Activated CD8-positive, alpha-beta T cell treated with anti-CD3 and anti-CD28 coated beads, Interleukin-2, amount 10 ng/mL, durations not matched to agents 7 days and 5 days (primary cell): ENCODE measurements at places on chromosomes 4 and X. TPM values are rescaled to one million over a fixed set of nuclear protein-coding genes. Genes with fewer than 3 reads are reported as not detected.

DNA sequence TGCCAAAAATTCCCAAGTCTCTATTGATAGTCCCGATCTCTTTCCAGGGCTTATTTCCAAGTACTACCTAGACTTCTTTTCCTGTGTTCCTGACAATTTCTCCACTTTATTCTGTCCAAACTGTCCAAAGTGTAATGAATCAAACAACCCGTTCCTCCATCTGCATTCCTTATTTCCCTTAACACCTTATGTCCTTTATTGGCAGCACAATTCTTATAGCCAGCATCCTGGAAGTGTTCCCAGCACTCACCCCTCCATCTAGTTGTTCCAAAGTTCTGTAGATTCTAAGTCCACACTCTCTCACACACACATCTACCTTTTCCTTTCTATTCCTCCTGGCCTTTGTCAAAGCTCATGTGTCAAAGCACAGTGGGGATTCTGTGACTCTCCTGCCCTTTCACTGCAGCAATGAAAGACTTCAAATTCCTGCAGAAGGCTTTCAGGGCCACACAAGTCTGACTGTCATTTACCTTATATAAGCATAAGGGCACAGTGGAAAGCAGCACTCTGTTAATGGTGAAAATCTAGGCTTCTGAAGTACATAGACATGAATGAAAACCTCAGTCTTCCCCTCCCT, 22.1 kb downstream of the LIMCH1 start:
- no peak overlapping the region for H3K27ac ChIP-seq
- no peak for DNase-seq
- H3K4me3 ChIP-seq, result no peak overlapping the region
- no peaks in the 10 kb centered on the region for H3K4me1 ChIP-seq

DNA sequence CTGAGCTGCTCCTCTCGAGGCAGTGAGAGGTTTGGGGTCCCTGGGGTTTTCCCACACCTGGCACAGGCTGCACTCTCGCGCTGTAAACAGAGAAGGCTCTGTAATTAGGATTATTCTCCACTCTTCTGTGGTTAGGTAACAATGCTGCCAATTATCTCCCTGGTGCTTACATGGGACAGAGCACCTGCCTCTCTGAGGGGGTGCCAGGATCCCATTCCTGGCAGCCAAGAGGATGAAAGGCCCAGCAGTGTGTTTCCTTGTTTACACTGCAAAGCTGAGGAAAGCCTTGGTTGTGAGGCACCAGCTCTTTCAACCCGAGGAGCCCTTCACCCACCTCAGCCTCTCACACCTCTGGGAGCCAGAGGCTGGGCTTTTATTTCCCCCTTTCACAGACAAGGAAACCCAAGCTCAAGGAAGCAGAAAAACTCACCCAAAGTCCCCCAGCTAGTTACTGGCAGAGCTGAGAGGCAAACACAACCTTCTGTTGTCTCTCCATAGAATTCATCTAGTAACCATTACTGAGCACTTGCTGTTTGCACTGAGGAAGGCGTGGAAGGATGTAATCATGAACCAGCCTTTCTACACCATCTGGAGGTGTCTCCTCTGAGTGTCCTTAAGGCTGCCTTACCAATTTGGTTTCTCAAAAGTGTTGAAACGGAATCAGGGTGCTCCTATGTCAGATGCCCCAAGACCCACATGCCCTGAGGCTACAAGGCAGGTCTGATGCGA, 39.7 kb upstream of the PROM1 start:
- H3K36me3 ChIP-seq, result no peaks in the 10 kb centered on the region
- H3K27ac ChIP-seq, result no peak overlapping the region
- no peak overlapping the region for H3K4me3 ChIP-seq
- H3K27me3 ChIP-seq, result no peaks in the 10 kb centered on the region
- H3K4me1 ChIP-seq, result peaks cover 17% of the 10 kb centered on the region

DNA sequence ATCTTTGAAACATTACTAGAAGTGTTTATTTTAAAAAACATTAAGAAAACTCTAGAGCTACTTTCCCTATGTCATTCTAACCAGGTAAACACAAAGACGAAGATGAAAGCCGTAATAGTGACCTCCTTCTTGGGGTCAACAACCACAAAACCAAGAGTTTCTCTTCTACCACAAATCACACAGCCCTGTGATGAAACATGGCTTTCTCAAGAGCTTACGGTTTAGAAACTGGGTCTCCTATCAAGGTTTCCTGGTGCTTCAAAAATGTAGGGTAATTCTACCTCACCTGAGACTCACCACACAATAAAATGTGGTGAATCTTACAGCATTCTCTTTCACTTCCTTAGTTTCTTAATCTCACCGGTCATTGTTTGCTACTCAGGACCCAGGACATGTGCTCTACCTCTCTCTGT, 50.9 kb downstream of the CORIN start:
- peaks cover 17% of the 10 kb centered on the region for H3K27me3 ChIP-seq
- peaks cover 3% of the 10 kb centered on the region for H3K4me1 ChIP-seq
- no peak overlapping the region for H3K27ac ChIP-seq
- no peak for DNase-seq
- no peak overlapping the region for H3K4me3 ChIP-seq
- H3K36me3 ChIP-seq, result no peaks in the 10 kb centered on the region

- peaks cover 2% of the 10 kb centered on the region for H3K4me1 ChIP-seq
- H3K4me3 ChIP-seq, result no peak overlapping the region
- no peaks in the 10 kb centered on the region for H3K27me3 ChIP-seq
- no peak for DNase-seq
- no peaks in the 10 kb centered on the region for H3K36me3 ChIP-seq
- H3K27ac ChIP-seq, result no peak overlapping the region
These were observed 10.3 kb upstream of the TRMT2B start for GRCh38 chrX:101062176-101062575.

Gene CFAP47
- total RNA-seq, result not detected

Gene SPIN2A
- total RNA-seq, result 0.63 TPM

DNA sequence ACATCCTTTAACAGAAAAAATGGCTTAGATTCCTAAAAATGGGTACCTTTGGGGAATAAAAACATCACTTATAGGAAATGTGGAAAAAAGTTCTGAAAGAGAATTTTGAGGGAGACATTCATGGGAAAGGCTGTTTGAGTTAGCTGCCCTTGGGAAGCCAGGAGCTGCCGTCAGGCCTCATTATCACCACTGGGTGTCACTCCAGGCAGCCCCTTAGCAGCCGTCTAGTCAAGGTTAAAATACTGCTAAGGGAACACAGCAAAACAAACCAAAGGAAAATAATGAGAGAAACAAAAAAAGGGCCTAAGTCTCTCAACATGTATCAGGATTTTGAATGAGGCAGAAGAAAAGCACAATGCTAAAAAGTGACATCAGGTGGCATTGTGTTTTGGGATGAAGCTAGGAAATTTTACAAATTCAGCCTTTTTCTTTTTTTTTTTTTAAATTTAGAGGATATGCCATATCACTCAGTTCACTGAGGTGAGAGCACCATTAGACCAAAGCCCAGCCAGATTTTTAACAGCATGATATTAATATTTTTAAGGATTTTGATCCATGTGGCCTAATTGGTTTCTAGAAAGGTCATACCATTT, 235.3 kb downstream of the GPAT3 start:
- H3K36me3 ChIP-seq, result no peaks in the 10 kb centered on the region
- H3K4me3 ChIP-seq, result no peak overlapping the region
- H3K27ac ChIP-seq, result no peak overlapping the region
- peaks cover 4% of the 10 kb centered on the region for H3K27me3 ChIP-seq

Gene SLITRK4
- total RNA-seq, result not detected

Gene SYTL5
- not detected for total RNA-seq

- no peaks in the 10 kb centered on the region for H3K27me3 ChIP-seq
- no peaks in the 10 kb centered on the region for H3K4me1 ChIP-seq
- no peaks in the 10 kb centered on the region for H3K36me3 ChIP-seq
- no peak for DNase-seq
These were observed 231.5 kb downstream of the UNC5C start for GRCh38 chr4:95317085-95317793.

GRCh38 chr4:112053825-112054350, 91.4 kb upstream of the FAM241A start:
- no peak for DNase-seq
- H3K4me3 ChIP-seq, result no peak overlapping the region
- H3K4me1 ChIP-seq, result peaks cover 8% of the 10 kb centered on the region
- no peaks in the 10 kb centered on the region for H3K36me3 ChIP-seq
- H3K27ac ChIP-seq, result no peak overlapping the region

- no peak overlapping the region for H3K27ac ChIP-seq
- H3K4me3 ChIP-seq, result no peak overlapping the region
- H3K4me1 ChIP-seq, result no peaks in the 10 kb centered on the region
These were observed 30.9 kb downstream of the RWDD4 start for GRCh38 chr4:183627979-183628588.

- no peak overlapping the region for H3K4me3 ChIP-seq
- peaks cover 7% of the 10 kb centered on the region for H3K36me3 ChIP-seq
These were observed 54.4 kb downstream of the KDM6A start for GRCh38 chrX:44927398-44927797.

GRCh38 chrX:96843566-96843965, 40.1 kb upstream of the RPA4 start:
- no peaks in the 10 kb centered on the region for H3K27me3 ChIP-seq
- no peak for DNase-seq
- no peak overlapping the region for H3K27ac ChIP-seq
- no peaks in the 10 kb centered on the region for H3K36me3 ChIP-seq
- H3K4me3 ChIP-seq, result no peak overlapping the region

- H3K4me3 ChIP-seq, result no peak overlapping the region
- H3K4me1 ChIP-seq, result peaks cover 8% of the 10 kb centered on the region
- peaks cover under 1% of the 10 kb centered on the region for H3K36me3 ChIP-seq
- DNase-seq, result no peak
- H3K27ac ChIP-seq, result peak overlapping the region; percentile 30
These were observed 38.0 kb downstream of the RADX start for GRCh38 chrX:106649523-106650428.

- peak overlapping the region; percentile 99 for H3K27ac ChIP-seq
- H3K27me3 ChIP-seq, result no peaks in the 10 kb centered on the region
- H3K4me3 ChIP-seq, result peak overlapping the region; percentile 95
- H3K4me1 ChIP-seq, result peaks cover 45% of the 10 kb centered on the region
- peaks cover 52% of the 10 kb centered on the region for H3K36me3 ChIP-seq
These were observed 1.5 kb downstream of the LAP3 start for GRCh38 chr4:17578482-17578891.

DNA sequence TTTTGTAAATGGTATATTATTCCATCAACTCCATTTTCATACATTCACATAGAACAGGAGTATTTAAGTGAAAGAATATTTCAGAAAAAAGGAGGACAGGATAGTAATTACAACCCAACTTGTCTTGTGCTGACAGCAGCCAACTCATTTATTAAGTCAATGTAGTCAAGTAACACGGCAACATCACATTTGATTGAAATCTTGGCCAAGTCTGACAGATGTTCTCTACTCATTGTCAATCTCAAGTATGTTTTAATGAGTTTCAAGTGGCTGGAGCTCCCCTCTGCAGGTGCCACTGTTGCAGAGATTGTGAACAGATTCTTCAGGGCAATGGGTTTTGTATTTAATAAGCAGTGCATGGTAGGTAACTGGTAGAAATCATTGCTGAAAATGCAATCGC, 332.5 kb downstream of the C4orf33 start:
- no peaks in the 10 kb centered on the region for H3K27me3 ChIP-seq
- no peaks in the 10 kb centered on the region for H3K4me1 ChIP-seq
- H3K4me3 ChIP-seq, result no peak overlapping the region
- H3K27ac ChIP-seq, result no peak overlapping the region
- no peaks in the 10 kb centered on the region for H3K36me3 ChIP-seq

Gene TRMT2B
- total RNA-seq, result 23.2 TPM

GRCh38 chr4:80386281-80386886, 50.9 kb downstream of the CFAP299 start:
- no peak for DNase-seq
- no peaks in the 10 kb centered on the region for H3K36me3 ChIP-seq
- H3K4me1 ChIP-seq, result no peaks in the 10 kb centered on the region
- no peak overlapping the region for H3K27ac ChIP-seq
- H3K27me3 ChIP-seq, result no peaks in the 10 kb centered on the region

DNA sequence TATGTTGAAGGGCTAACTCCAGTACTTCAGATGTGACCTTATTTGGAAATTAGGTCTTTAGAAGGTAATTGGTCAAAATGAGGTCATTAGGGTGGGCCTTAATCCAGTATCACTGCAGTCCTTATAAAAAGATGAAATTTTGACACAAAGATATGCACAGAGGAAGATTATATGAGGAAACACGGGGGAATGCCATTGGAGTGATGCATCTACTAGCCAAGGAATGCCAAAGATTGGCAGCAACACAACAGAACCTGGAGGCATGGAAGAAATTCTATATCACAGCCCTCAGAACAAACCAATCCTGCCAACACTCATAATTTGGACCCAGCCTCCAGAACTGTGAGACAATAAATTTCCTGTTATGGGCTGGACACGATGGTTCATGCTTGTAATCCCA, 17.6 kb downstream of the TRIM61 start:
- no peak overlapping the region for H3K4me3 ChIP-seq
- no peak for DNase-seq
- H3K4me1 ChIP-seq, result peaks cover 11% of the 10 kb centered on the region
- H3K27ac ChIP-seq, result no peak overlapping the region
- peaks cover 14% of the 10 kb centered on the region for H3K36me3 ChIP-seq

Gene GCNA
- 6.5 TPM for total RNA-seq

- no peak overlapping the region for H3K4me3 ChIP-seq
- no peak overlapping the region for H3K27ac ChIP-seq
- DNase-seq, result no peak
- H3K27me3 ChIP-seq, result no peaks in the 10 kb centered on the region
- peaks cover 21% of the 10 kb centered on the region for H3K4me1 ChIP-seq
These were observed 127.9 kb upstream of the ENPP6 start for GRCh38 chr4:184345573-184345922.

GRCh38 chr4:37982736-37983135, 22.5 kb downstream of the PTTG2 start:
- no peak overlapping the region for H3K27ac ChIP-seq
- DNase-seq, result no peak
- H3K4me3 ChIP-seq, result no peak overlapping the region
- peaks cover 37% of the 10 kb centered on the region for H3K4me1 ChIP-seq

- no peaks in the 10 kb centered on the region for H3K4me1 ChIP-seq
- no peak overlapping the region for H3K27ac ChIP-seq
- no peak overlapping the region for H3K4me3 ChIP-seq
- H3K27me3 ChIP-seq, result peaks cover 8% of the 10 kb centered on the region
- no peaks in the 10 kb centered on the region for H3K36me3 ChIP-seq
These were observed 80.3 kb upstream of the LSM6 start for GRCh38 chr4:146095091-146095690.

- no peaks in the 10 kb centered on the region for H3K36me3 ChIP-seq
- H3K4me3 ChIP-seq, result no peak overlapping the region
- no peak for DNase-seq
- no peaks in the 10 kb centered on the region for H3K27me3 ChIP-seq
- H3K27ac ChIP-seq, result no peak overlapping the region
These were observed 465.4 kb upstream of the GRID2 start for GRCh38 chr4:91838181-91838861.

- DNase-seq, result no peak
- H3K4me1 ChIP-seq, result no peaks in the 10 kb centered on the region
- H3K27me3 ChIP-seq, result no peaks in the 10 kb centered on the region
These were observed 135.4 kb downstream of the CRLF2 start for GRCh38 chrX:1076871-1077651.

- no peak for DNase-seq
- no peak overlapping the region for H3K4me3 ChIP-seq
- peaks cover 35% of the 10 kb centered on the region for H3K27me3 ChIP-seq
- H3K36me3 ChIP-seq, result no peaks in the 10 kb centered on the region
- H3K4me1 ChIP-seq, result no peaks in the 10 kb centered on the region
- H3K27ac ChIP-seq, result no peak overlapping the region
These were observed 20.9 kb downstream of the SPATA18 start for GRCh38 chr4:52071791-52072546.
